ENCODE measurements at places on chromosomes 4 and X.

DNA sequence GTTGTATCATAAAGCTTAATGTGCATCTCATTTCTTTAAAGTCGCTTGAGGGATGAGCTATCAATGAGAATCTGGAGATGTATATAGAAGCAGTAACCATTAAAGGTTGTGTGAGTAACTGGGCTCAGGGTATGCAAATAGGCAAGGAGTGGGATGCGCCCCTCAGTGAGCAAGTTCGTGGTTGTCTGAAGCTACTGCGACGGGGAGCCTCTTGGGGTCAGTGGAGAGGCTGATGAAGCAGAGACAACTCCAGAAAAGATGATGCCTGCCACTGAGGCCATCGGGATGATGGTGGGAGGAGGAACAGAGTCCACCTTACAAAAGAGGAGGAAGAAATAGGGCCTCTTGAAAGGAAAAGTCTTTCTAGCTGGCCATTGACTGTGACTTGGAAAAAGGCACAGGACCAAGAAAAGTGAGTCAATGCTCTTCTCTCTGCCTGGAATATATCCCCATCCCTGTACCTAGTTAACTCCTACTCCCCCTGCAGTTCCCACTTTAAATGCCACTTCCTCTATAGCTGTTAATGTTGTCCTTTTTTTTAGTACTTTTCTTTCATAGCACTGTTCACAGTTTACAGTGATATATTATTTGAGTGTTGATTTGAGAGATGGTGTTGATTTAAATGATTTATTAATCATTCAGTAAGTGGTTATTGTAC is 51.4 kb upstream of the LSM6 start:
- DNase-seq: no peak

DNA sequence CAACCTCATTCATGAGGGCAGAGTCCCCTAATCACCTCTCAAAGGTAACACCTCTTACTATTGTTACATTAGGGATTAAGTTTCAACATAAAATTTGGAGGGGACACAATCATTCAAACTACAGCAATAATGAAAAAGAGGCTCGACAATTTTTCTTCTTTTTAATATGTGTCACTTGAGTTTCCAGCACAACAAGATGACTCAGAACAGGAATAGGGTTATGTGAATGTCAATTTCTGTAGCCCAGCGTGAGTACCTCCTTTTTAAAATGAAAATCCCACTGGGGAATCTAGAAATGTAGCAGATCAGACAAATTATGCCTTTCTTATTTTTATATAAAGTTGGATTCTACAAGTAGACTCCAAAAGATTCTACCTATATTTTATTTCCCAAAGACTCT is 83.7 kb downstream of the ZNF330 start:
- no peak for DNase-seq

DNA sequence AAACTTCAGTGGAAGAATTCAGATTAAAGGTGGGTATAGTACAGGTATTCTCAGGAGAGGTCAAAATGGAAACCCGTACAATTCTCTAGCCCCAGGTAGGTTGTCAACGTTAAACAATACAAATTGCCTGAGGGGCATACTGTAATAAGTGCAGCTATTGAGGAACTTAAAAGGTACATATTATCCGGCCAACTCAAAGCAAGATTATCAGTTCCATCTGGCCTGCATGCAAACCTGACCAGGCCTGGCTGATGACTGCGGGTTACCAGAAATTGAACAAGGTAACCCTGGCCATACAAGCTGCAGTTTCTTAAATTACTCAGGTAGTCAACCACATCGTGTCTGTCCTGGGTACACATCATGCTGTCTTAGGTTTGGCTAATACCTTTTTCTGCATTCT is 12.3 kb upstream of the ZNF630 start:
- DNase-seq: no peak

- no peak for DNase-seq
These were observed 1.5 kb upstream of the NEIL3 start for GRCh38 chr4:177308125-177308524.

DNA sequence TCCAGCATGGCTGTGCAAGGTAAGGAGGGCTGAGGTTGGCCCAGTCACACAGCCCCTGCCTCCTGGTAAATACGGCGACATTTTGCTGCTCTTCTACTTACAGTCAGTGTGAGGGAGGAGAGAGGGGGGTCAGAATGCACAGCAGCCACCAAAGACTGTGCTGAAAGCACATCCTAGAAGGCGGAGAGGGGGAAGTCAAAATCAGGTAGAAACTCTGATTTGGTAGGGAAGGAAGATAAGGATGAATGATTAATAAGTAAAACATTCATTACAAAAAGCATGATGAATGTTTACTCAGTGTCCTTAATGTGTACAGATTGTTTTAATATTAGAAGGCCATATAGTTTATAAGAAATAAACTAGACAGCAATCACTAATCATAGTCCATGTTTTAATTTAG is 57.5 kb downstream of the ADD1 start:
- no peak for DNase-seq

- no peak for DNase-seq
These were observed 82.1 kb downstream of the TASL start for GRCh38 chrX:30495468-30495867.

- peak; percentile 54 for DNase-seq
These were observed 626 bp downstream of the TBC1D1 start for GRCh38 chr4:37891260-37892159.

- DNase-seq: no peak
These were observed 83.3 kb downstream of the AKAP4 start for GRCh38 chrX:50117476-50117875.

DNA sequence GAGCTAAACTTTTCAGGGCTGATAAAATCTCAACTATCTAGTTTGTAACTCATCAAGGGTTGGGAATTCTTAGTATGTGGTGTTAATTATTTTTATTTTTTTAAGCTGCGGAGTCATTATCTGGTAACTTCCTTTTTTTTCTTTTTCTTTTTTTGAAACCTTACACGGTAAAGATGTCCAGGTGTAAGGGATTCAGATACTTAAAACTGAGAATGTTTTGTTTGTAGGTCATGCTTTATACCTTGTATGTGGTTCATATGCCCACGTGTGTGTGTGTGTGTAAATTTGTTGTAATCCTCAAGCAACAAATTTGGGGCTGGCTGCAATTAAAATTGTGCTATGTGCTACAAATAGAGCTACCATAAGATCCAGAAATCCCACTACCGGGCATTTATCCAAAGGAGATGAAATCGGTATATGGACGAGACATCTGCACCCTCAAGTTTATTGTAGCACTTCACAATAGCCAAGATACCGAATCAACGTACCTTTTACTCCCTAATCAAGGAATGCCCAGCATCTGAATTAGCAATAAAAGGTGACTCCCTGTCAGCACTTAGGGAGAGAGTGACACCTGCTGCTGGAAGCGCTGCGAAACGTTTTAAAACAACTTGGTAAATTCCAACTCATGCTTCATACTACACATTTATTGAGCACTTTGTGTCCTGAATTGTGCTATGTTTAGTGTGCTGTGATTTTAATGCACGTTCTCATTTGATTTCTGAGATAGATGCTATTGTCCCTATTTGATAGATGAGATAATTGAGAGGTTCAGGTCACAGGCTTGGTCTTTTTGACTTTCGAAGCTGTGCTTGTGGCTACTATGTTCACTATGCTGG is 16.1 kb downstream of the MSMO1 start:
- DNase-seq: no peak

DNA sequence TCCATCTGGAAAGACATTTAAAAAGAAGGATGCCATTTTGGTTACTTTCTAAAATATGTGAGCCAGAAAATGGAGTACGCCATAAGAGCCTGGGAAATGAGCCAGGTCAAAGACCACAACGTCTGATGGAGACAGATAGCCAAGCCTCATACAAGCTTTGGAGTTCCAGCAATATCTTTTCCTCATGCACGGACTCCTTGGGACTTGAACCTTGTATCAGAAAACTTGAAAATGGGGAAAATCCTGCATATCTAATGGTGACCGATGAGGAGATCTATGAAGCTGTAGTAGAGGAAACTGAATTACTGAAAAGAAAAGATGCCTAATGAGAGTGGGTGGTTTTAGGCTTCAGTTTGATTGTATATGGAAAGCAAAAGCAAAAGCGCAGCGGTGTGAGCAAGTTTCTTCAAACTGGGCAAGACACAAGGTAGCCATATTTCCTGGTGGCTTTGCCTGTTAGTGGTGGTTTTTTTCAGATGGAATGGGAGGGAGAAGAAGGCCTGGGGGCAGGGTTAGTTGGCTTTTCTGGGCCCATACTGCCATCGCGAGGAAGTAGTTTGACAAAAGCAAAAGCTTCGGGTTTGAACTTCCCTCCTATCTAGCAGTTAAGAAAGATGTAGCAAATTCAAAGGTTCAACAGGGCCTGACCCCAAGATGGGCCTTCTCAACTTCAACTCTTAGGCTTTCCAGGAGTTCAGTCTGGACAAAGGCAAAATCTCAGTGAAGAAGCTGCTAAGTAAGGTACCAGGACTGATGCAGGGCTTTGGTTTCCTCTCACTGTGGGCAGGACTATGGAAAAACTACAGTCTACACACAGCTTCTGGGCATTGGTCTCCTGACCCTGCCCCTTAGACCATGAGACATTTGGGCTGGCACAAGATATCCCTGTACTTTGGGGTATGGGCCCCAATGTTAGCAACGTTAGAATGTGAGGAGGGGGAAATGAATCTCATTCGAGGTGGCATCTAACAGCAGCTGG is 210.0 kb upstream of the STK26 start:
- DNase-seq: peak; percentile 59

DNA sequence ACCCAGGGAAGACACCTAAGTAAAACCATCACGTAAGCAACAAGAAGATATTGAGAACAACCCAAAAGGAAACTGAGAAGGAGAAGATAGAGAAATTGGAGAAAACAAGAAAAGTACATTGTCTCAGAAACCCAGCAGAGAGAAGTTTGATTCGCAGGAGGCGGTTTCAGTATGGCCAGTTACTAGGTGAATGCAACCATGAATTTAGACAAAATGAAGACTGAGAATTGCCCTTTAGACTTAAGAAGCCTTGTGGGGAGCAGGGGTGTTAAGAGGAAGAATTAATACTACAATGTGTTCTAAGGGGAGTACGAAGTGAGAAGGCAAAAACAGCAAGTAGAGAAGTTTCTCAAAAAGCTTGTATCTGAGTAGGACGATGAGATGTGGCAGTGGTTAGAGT is 229.3 kb upstream of the NEIL3 start:
- DNase-seq: no peak

GRCh38 chr4:80465238-80465637 is 129.7 kb downstream of the CFAP299 start:
- no peak for DNase-seq

DNA sequence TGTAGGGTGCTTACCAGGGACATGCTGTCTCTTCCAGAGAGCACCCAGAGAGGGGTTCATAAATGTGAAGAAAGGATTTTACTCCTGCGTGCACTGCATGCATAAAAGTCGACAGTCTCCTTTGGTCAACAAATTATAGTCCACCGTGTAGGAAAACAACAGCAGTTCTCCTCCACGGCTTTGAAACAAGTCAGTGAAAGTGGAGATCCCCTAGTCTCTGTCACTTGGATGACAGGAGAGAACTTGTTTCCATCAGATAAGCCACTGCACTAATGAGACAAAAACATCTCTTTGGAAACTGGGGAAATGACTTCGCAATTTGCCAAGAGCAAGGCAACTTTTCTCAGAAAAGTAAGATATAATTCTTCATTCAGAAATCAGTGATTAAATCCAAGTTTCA is 9.7 kb downstream of the UNC5C start:
- no peak for DNase-seq

GRCh38 chrX:107979534-107979933 is 2.6 kb downstream of the TEX13B start:
- DNase-seq: peak; percentile 7

- peak; percentile 31 for DNase-seq
These were observed 105.3 kb upstream of the NKX1-1 start for GRCh38 chr4:1511441-1512041.

DNA sequence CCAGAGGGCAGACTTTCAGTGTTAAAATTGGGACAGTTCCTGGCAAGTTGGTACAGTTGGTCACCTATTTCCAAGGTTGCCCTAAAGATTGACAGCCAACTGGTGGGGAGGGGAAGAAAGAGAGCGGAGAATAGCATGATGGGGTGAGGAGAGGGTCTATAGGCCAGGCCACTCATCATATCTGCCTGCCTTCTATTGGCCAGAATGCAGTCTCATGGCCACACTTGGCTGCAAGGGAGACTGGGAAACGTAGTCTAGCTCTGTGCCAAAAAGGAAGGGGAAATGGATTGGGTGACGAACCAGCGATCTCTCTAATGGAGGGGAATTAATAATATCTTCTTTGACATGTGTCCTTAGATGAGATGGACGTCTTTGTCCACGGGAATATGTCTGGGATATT is 197.4 kb upstream of the ATP6AP2 start:
- no peak for DNase-seq

GRCh38 chr4:93029769-93030168 is 726.0 kb downstream of the GRID2 start:
- DNase-seq: no peak

- no peak for DNase-seq
These were observed 157.0 kb downstream of the PCDH18 start for GRCh38 chr4:137375111-137375850.

DNA sequence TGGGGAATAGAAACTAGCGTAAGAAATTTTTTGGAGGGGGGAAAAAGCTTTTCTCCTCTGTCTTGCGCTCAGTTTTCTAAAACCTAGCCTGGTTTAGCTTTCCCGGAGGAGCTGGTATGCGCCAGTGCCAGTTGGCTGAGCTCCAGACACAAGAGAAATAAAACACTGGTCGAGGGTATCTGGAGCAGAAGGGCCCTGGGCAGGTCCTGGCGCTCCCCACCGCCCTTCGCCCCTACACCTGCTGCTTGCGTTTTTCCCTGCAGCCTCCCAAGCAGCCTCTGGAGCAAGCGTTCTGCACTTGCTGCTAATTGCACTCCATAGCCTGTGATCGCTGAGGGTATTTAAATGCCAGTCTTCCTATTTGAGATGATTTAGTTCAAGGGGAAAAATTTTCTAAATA is 816 bp downstream of the EREG start:
- DNase-seq: no peak

GRCh38 chr4:13921805-13922204 is 294.3 kb upstream of the BOD1L1 start:
- DNase-seq: no peak

- no peak for DNase-seq
These were observed 15.5 kb downstream of the UVSSA start for GRCh38 chr4:1362521-1362920.

DNA sequence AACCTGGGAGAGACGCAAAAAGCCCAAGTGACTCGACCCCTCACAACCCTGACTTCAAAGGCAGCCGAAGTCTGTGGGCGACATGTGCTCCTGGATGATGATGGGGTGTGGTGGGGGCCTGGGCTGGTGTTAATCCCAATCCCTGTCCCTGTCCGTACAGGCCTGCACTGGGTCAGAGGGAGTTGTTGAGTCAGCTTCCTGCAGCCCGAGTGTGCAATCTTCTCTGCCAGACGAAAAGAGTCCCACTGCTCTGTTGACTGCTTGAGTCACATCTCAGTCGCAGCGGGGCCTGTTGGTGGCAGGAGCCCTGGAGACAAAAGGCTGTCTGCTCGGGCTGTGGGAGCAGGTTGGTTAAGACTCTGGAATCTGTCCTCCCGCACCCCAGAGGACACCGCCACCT is 10.3 kb downstream of the FAM3A start:
- no peak for DNase-seq

Data from activated CD4-positive, alpha-beta T cell treated with anti-CD3 and anti-CD28 coated beads, Interleukin-2, amount 50 U/mL, for 48 hours (primary cell).